Fibroblast of villous mesenchyme (primary cell): ENCODE measurements at places on chromosomes 16 and 17.

DNA sequence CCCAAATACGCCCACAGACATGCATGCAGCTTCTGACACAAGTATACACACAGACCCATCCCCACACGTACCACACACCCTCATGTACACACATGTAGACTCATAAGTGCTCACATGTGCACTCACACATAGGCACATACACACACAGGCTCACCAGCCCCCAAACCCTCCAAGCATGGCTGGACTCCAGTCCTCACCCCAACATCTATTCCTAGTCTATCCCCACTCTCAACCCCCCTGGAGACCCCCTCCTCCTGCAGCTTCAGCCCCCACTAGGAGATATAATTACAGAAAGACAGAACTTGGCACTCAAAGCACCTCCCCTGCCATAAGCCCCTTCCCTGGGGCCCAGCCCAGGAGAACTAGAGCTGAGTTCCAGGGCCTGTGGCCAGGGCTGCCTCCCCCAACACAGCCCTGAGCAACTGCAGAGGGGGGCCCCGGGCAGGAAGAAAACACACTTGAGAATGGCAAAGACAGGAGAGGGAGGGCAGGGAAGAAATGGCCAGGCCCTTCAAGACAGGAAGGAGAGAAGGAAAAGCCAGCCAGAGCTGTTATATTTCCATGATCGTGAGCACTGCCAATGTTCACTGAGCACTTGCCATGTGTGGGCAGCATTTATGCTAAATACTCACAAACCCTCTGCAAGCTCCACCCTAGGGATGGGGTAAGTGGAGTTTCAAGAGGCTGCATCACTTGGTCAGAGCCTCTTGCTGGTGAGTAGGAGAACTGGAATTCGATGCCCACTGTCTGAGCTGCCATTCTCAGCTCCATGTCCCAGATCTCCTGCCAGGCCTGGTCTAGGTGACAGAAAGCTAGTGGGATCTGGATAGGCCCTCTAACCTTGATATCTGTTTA is 224.5 kb downstream of the ZNF423 start:
- DNase-seq = no peak

DNA sequence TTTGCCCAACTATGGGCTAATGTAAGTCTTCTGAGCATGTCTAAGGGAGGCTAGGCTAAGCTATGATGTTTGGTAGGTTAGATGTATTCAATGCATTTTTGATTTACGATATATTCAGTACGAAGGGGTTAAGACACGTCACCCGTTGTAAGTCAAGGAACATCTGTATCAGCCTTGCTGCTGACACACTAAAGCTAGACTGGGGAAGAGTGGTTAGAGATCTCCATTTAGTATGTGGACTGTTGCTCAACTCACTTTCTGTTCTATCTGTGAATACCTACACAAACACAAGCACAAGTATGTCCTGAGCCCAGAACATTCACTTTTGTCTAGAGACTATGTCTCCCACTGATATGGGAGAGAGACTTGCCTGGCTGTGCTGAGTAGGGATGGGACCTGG is 71.5 kb downstream of the VMP1 start:
- peak; percentile 76 for DNase-seq

- DNase-seq = no peak
These were observed 1.2 kb upstream of the SLC13A5 start for GRCh38 chr17:6714315-6714874.

DNA sequence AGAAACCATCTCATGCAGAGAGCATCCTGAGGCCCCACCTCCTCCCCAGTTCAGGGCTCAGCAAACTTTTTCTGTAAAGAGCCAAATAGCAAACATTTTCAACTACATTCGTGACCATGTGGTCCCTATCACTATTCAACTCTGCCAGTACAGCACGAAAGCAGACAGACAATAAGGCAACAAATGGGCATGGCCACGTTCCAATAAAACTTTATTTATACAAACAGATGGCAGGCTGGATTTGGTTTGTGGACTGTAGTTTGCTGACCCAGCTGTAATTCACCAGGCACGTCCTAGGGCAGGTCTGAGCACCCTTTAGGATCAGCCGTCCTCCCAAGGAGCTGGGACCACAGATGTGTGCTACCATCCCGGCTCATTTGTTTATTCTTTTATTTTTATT is 27.1 kb upstream of the GPRC5C start:
- no peak for DNase-seq

- peak; percentile 88 for DNase-seq
These were observed at the start of gene GSE1 for GRCh38 chr16:85612801-85613603. GSE1 (plus strand) TSS chr16:85613322; CDS start chr16:85613392, 70 bp downstream.

DNA sequence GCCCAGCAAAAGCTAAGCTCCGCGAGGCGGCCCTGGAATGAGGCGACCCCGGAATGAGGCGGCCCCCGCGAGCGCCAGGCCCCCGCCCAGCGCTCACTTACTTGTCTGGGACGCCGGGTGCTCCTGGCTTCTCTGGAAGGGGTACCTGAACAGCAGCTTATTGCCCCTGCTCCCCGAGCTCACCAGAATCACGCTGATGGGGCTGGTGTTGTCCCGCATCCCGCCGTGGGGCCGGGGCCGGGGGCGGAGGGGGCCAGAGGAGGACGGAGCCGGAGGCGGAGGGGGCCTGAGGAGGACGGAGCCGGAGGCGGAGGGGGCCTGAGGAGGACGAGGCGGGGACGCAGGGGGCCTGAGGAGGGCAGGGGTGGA is 440 bp downstream of the NPRL3 start:
- peak; percentile 14 for DNase-seq

DNA sequence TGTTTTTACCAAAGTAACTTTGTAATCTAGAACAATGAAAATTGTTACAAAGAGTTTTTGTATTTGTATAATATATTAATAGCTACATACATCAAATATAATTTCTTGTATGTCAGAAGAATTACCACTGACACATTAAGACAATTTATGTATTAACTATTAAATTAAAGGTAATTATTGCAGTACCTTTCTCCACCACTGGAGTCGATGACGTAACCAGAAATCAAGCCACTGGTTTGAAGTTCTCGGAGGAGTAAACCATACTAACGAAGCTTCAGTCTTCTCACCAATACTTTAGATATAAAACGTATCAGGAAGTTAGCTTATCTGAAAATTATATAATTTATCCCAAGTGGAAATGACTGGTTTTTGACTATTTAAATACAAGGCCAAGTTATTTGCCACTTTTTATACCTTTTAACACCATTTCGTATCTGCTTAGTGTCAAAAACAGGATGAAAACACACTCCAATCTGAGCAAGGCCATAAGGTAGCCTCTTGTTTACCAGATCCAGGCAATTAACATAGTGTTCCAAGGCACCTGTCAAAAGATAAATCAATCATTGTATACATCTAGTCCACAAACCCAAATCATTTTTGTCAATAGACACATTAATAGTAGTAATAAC is 4.3 kb downstream of the POLG2 start:
- DNase-seq = peak; percentile 30

DNA sequence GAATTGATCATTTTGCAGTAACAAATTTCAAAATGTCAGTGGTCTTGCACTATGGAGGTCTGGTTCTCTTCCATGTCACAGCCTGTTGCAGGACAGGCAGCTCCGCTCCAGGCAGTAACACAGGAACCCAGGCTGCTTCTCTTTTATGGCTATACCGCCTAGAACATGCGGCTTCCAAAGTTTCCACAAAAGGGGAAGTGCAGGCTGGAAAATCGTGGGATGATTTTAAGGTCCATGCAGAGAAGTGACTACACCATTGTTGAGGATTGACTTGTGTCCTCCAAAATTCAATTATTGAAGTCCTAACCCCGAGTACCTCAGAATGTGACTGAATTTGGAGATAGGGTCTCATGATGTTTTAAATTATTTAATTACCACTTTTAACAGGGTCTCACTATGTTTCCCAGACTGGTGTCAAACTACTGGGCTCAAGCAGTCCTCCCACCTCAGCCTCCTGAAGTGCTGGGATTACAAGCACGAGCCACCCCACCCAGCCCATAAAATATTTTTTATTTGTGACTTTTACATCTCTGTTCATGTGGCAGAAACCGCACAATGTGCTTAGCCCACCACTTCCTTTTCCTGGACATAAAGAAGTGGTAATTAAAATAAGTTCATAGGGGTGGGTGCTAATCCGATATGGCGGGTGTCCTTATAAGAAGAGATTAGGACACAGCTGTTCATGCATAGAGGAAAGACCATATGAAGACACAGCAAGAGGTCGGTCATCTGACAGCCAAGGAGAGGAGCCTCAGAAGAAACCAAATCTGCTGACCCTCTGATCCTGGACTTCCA is 279.2 kb upstream of the RPL38 start:
- DNase-seq = no peak

- DNase-seq = no peak
These were observed 163.7 kb downstream of the WSCD1 start for GRCh38 chr17:6233856-6234255.

DNA sequence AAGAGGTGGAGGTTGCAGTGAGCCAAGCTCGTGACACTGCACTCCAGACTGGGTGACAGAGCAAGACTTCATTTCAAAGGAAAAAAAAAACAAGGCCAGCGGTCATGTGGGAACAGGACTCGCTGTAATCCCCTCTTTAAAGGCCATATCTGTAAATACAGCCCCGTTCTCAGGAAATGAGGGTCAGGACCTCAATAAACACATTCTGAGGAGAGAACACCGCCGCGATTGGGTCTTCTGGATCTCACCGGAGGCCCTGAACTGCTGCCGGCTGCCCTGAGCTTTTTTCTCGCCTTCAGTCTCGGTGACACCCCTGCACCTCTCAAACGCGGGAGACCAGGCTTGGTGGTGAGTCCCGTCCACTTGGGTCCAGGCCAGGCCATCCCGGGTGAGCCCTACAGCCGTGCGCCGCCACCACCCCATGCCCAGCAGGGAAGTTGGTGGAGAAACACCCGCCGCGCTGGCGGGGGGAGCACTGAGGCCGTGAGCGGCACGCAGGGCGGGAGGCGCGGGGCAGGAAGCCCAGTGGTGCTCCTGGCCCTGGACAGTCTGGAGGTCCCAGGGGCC is 28.4 kb downstream of the SLC25A10 start:
- peak; percentile 54 for DNase-seq

DNA sequence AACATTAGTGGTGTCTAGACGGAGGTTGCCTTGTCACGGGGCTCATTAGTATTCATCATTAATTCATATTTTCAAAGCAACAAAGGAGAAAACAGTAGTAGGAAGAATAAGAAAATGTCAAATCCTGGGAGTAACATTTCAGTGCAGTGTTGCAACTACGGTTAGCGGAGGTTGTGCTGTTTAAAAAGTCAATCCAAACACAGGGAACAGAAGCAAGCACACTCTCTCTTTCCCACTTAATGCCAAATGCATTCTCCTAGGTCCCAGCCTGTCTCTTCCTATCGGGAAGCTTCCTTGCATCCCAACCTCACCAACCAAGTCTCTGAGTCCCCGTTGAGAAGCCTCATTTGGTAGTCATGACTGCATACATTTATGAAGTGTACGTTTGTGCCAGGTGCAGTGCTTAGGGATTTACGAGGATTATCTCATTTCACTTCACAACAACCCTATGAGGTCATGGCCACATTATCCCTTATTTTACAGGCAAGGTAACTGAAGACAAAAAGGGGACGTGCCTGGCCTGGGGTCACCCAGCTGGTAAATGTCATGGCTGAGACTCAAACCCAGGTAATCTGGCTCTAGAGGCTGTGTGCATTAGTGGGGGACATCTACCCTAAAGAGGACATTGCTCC is 283.6 kb upstream of the SALL1 start:
- no peak for DNase-seq

- DNase-seq = no peak
These were observed 6.0 kb upstream of the TLCD3A start for GRCh38 chr17:726271-726919.

DNA sequence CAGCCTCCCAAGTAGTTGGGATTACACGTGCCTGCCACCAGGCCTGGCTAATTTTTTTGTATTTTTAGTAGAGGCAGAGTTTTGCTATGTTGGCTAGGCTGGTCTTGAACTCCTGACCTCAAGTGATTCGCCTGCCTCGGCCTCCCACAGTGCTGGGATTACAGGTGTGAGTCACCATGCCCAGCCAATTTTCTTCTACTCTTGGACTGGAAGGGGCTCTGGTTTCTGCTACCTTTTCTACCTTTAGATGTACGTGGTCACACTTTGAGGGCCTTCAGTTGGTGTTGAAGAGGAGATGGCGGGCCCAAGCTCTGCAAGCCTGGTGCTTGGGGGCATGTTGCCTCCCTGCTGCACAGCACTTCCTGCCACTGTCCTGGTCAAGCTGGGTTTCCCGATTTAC is 173.6 kb downstream of the PRKCA start:
- DNase-seq = no peak

- DNase-seq = peak; percentile 82
These were observed 21.7 kb downstream of the PRMT7 start for GRCh38 chr16:68332411-68333121.

- peak; percentile 53 for DNase-seq
These were observed 4.6 kb downstream of the PLCD3 start for GRCh38 chr17:45127548-45128300.

DNA sequence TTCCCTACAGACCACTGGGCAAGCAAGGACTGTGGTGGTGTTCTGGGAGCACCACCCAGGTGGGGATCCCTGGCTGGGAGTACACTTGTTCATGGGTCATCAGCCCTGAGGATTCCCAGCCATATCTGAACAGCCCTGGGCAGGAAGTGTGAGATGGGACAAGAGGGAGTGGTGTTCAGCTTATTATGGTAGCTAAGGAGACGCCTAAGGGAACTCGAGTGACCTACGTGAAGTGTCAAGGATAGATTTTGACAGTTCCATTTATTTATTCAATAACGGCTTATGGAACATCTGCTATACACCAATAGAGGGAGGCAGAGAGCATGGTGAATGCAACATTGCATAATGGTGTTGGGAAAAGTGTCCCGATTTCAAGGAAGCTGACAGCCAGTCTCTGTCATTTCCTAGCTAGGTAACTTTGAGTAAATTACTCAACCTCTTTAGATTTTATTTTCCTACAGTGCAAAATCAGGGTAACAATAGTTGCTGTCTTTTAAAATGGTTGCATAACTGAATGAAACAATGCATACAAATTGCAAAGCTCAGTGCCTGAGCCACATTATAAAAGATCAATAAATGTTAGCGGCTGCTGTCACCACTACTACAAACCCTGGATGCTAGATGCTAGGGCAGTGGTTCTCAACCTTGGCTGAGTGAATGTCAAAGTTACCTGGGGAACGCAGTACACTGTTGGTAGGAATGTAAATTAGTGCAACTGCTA is 534.1 kb downstream of the GRIN2A start:
- DNase-seq = peak; percentile 11

DNA sequence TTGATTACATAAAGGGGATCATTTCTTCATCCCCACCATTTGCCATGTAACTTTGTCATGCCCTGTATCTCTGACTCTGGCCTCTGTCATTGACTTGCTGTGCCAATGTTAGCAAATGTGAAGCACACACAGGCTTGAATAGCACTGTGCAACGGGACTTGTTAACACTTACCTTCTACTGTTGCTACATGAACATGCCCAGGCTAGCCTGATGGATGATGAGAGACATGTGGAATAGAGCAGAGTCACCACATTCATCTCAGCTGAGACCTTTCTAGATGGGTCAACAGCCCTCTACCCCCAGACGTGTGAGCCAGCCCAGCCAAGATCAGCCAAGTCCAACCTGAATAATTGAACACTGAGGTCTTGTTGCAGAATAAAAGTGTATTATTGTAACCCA is 162.1 kb upstream of the SALL1 start:
- no peak for DNase-seq

GRCh38 chr16:48542020-48542473 is 67.9 kb downstream of the N4BP1 start:
- DNase-seq = peak; percentile 67

GRCh38 chr17:40516581-40517285 is 15.3 kb upstream of the TNS4 start:
- peak; percentile 48 for DNase-seq

- no peak for DNase-seq
These were observed 45.1 kb downstream of the RBFOX3 start for GRCh38 chr17:79565606-79566250.
